ENCODE measurements at places on chromosomes 12 and 14. TPM values are rescaled to one million over a fixed set of nuclear protein-coding genes. Genes with fewer than 3 reads are reported as not detected.

Gene SVOP
- 0.14 TPM for total RNA-seq

GRCh38 chr12:31584782-31585181, 6.2 kb downstream of the DENND5B start:
- no peaks in the 10 kb centered on the region for H3K27me3 ChIP-seq
- H3K27ac ChIP-seq: no peak overlapping the region
- H3K4me3 ChIP-seq: no peak overlapping the region
- DNase-seq: no peak
- H3K4me1 ChIP-seq: peaks cover 15% of the 10 kb centered on the region

- H3K36me3 ChIP-seq: no peaks in the 10 kb centered on the region
- H3K27ac ChIP-seq: no peak overlapping the region
- H3K4me1 ChIP-seq: no peaks in the 10 kb centered on the region
- no peak for DNase-seq
These were observed 17.8 kb upstream of the PAPOLA start for GRCh38 chr14:96484399-96484798.

Gene CACNA1C
- 0.05 TPM for total RNA-seq

GRCh38 chr12:10235761-10236631, 23.3 kb downstream of the GABARAPL1 start:
- no peak overlapping the region for H3K27ac ChIP-seq
- no peaks in the 10 kb centered on the region for H3K27me3 ChIP-seq
- no peak overlapping the region for H3K4me3 ChIP-seq
- DNase-seq: no peak
- no peaks in the 10 kb centered on the region for H3K36me3 ChIP-seq

GRCh38 chr14:24078146-24078545, 6.8 kb downstream of the CPNE6 start:
- DNase-seq: no peak
- no peaks in the 10 kb centered on the region for H3K36me3 ChIP-seq
- H3K27ac ChIP-seq: no peak overlapping the region
- no peaks in the 10 kb centered on the region for H3K27me3 ChIP-seq

- H3K27ac ChIP-seq: no peak overlapping the region
- no peak overlapping the region for H3K4me3 ChIP-seq
- DNase-seq: no peak
- H3K36me3 ChIP-seq: no peaks in the 10 kb centered on the region
- no peaks in the 10 kb centered on the region for H3K4me1 ChIP-seq
- no peaks in the 10 kb centered on the region for H3K27me3 ChIP-seq
These were observed 85.9 kb upstream of the ANO2 start for GRCh38 chr12:6031001-6031400.

Gene ALDH2
- 170 TPM for total RNA-seq

GRCh38 chr14:38789805-38790204, 313.2 kb downstream of the SEC23A start:
- H3K27ac ChIP-seq: no peak overlapping the region
- H3K27me3 ChIP-seq: no peaks in the 10 kb centered on the region
- no peak overlapping the region for H3K4me3 ChIP-seq
- H3K36me3 ChIP-seq: no peaks in the 10 kb centered on the region
- no peaks in the 10 kb centered on the region for H3K4me1 ChIP-seq
- no peak for DNase-seq

DNA sequence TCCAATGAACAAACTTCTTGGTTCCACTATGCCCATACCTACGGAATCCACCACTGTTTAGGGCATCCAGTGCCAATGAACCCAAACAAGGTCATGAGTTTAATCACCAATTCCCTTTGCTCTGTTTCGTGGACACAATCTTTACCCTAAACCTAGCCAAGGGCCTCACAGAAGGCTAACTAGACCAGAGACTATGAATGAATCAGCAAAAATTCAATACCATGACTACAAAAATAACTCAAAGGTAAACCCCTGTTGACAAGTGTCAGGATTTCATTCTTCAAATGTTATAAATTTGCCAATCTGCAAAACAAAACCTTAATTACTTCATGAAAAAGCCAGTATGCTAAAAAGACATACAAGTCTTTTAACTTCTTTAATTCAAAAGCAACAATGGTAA, 96.7 kb downstream of the CEP128 start:
- DNase-seq: no peak
- H3K27me3 ChIP-seq: no peaks in the 10 kb centered on the region
- H3K4me3 ChIP-seq: no peak overlapping the region
- no peaks in the 10 kb centered on the region for H3K36me3 ChIP-seq
